NCI-H1694 treated with DMSO at 0.1 percent for 48 hours (cell line): ENCODE measurements at places on chromosomes 12 and 14.

GRCh38 chr12:16281157-16281556, 3.7 kb upstream of the SLC15A5 start:
- no peak for DNase-seq

GRCh38 chr14:75372260-75372659, 55.6 kb upstream of the JDP2 start:
- no peak for DNase-seq

DNA sequence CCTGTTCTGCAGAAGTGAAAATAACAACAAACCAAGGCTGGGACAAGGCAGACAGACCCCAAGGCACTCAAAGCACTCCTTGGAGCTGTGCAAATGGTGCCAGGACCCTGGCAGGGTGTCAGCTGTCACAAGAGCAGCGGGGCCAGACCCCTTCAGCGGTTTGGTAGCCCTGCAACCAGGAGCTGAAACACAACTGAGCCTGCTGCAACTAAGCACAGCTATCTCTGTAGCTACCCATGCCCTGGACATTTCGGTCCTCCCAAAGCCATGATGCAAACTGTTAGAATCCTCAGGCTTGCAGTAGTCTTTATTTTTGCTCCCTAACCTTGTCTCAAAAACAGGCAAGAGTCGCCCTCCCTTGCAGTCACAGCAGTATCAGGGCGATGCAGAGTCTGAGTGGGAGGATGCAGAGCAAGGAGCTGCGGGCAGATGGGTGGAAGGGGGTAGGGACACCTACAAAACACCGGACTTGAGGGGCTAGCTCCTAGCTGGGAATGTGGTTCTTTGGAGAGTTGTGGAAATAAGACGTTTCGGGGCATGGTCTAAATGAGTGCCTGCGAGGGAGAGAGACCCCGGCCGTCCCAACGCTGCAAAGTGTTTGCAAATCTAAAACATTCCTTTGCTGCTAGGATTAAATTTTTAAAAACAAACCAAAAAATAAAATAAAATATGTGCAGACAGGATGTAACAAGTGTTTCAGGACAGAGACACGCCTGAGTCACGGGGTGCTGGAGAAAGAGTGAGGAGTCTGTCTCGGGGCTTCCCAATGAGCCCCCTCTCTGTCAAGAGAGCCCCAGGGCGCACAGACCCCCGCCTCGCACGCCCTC, 1.0 kb downstream of the NUAK1 start:
- DNase-seq: no peak

- no peak for DNase-seq
Measured at GRCh38 chr14:96470331-96470730, 31.9 kb upstream of the PAPOLA start.

GRCh38 chr12:10363658-10363913, 26.3 kb downstream of the KLRK1 start:
- no peak for DNase-seq

DNA sequence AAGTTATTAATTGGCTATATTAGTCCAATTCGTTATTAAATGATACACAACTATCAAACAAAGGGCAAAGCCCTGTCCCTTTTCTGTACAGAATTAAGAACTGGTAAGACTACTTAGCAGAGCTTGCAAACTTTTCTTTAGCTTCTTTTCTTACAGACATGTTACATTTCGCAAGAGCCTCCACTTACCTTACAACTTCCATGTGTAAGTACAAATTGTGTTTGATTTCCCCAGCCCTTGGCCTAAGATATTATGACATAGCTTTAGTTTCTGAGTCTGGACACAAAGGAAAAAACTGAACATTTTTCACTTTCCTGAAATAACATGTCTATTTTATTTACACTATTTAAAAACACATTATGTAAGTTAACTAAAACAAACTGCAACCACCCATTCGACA, 1.7 kb downstream of the ATF7 start:
- DNase-seq: no peak

GRCh38 chr14:68268719-68269118, 449.1 kb downstream of the RAD51B start:
- no peak for DNase-seq

GRCh38 chr12:49808686-49809380, 19.4 kb downstream of the NCKAP5L start:
- DNase-seq: no peak

DNA sequence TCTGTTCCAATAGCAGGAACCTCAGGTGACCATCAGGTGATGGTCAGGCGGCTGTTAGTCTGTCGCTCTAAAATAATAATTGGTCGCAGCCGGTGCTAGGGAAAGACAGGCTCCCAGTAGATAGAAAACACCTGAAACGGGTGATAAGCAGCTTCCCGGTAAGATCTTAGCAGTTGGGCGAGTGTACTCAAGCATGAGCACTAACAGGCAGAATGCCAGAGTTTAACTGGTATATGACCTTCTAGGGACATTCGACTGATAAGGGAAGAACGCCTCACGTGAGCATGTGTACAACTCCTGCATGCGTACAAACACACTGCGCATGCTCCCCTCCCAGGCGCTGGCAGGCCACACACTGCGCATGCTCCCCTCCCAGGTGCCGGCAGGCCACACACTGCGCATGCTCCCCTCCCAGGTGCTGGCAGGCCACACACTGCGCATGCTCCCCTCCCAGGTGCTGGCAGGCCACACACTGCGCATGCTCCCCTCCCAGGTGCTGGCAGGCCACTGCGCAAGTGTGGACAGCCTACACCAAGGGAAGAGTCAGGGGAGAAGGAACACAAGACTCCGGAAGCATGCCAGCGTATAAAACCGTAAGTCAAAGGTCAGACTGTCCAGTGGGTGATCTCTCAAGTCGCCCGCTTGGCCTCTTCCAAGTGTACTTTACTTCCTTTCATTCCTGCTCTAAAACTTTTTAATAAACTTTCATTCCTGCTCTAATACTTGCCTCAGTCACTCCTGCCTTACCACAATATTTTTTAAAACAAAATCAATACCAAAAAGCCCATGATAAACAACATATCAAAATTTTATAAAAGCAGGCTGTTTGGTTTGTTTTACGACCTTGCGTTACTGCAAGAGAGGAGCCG, 24.5 kb downstream of the GPRC5D start:
- DNase-seq: peak; percentile 58

- peak; percentile 46 for DNase-seq
Measured at GRCh38 chr12:117328556-117329100, 32.8 kb downstream of the NOS1 start.

DNA sequence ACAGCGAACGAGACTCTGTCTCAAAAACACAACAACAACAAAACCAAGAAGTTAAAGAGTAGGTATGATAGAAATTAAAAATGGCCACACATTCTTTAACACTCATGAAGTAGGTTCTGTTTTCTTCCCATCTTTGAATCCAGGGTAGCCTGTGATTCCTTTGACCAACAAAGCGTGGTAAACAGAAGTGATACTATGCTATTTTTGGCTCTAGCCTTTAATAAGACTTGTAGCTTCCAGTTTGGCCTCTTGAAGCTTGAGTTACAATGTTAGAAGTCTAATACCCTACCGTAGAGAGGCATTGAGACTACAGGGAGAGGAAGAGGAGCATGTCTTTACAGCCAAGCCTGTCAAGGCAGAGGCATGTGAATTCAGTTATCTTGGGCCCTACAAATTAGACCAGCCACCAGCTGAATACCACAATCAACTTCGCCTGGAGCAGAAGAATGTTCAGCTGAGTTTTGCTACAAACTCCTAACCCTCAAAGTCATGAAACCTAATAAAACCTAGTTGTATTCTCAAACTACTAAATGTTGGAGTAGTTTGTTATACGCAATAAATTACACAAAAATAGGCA, 4.9 kb upstream of the NEMF start:
- DNase-seq: no peak

DNA sequence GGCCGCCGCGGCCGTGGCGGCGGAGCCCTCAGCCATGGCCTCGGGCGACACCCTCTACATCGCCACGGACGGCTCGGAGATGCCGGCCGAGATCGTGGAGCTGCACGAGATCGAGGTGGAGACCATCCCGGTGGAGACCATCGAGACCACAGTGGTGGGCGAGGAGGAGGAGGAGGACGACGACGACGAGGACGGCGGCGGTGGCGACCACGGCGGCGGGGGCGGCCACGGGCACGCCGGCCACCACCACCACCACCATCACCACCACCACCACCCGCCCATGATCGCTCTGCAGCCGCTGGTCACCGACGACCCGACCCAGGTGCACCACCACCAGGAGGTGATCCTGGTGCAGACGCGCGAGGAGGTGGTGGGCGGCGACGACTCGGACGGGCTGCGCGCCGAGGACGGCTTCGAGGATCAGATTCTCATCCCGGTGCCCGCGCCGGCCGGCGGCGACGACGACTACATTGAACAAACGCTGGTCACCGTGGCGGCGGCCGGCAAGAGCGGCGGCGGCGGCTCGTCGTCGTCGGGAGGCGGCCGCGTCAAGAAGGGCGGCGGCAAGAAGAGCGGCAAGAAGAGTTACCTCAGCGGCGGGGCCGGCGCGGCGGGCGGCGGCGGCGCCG, 381 bp downstream of the YY1 start:
- DNase-seq: no peak

GRCh38 chr12:127896661-127897060, 370.3 kb upstream of the TMEM132C start:
- no peak for DNase-seq

- no peak for DNase-seq
Measured at GRCh38 chr14:95577870-95578269, 43.0 kb downstream of the GLRX5 start.

GRCh38 chr14:70698288-70698687, 56.6 kb downstream of the TTC9 start:
- DNase-seq: no peak

GRCh38 chr14:69772082-69773017, 5.4 kb downstream of the SRSF5 start:
- no peak for DNase-seq

DNA sequence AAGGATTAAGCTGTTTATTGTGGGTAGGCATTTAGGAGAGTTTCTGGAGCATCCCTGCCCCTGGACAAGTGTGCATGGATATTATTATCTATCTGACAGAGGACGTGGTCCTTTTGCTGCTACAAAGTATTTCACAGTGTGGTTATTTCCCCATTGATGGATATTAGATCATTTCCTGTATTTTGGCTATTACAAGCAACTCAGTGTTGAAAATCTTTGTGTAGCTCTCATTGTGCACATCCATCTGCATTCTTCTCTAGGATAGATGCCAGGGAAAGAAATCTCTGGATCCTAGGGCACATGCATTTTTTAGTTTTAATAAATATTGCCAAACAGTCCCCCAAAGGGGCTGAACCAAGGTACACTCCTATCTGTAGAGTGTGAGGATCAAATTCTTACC, 154.3 kb upstream of the SRRM4 start:
- no peak for DNase-seq

GRCh38 chr12:54773593-54773992, 80.7 kb upstream of the MUCL1 start:
- no peak for DNase-seq

DNA sequence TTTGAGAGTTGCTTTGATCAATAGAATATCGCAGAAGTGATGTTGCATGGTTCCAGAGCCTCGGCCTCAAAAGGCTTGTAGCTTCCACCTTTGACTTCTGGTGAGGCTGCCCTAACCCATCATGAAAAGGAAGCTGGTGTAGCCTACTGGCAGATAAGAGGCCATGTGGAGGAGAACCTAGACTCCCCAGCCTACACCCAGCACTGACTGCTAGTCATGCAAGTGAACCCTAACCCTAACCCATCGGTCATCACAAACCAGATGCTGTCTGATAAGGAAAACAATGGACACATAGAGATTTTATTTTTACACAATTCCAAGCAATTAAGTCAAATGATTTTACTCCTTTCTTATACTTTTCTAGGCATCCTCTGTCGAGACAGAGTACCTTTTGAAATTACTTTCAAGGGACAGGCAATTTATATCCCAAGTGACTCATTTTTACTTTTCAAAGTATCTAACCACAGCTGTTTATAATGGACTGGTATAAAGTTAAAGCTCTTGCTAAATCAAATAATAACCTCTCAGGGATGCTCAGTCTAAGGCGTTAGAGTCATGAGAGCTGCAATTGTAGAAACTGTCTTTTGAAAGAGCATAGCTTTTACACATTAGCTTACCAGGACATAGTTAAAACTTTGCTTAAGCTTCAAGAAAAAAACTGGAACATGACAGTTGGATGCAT, 17.6 kb downstream of the PTPRB start:
- no peak for DNase-seq

- no peak for DNase-seq
Measured at GRCh38 chr12:49413796-49414195, 46.5 kb downstream of the SPATS2 start.

GRCh38 chr12:85835426-85836196, 598 bp downstream of the RASSF9 start:
- no peak for DNase-seq

GRCh38 chr12:52057638-52058576, 6.7 kb downstream of the NR4A1 start:
- DNase-seq: no peak

DNA sequence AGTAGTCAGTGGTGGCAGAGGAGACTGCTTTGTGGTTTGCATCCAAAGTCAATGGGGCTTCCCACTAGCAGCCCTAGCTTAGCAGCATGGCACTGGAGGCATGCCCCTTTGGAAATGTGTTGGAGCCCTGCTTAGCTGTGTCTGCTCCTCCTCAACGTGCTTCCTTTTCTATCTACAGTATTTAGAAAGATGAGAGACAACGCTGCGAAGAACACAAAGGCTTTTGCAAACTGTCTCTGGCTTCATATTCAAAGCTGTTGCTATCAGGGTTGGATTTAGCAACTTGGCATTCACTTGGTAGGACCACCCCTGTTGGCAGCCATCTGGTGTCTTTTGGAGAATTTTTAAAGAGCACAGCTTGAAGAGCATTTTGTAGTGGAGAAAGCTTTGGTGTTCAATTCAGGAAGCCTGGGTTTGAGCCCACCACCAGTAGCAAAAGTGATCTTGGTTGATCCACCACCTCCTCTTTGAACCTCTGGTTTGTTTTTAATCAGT, 82.1 kb upstream of the CCDC196 start:
- DNase-seq: no peak

GRCh38 chr12:6200256-6201212, at the start of gene CD9:
Gene CD9, plus strand, starts transcription at chr12:6200400. Its CDS starts 100 bp downstream, at chr12:6200500.
- peak; percentile 46 for DNase-seq

- peak; percentile 66 for DNase-seq
Measured at GRCh38 chr12:105740970-105741725, 397.6 kb downstream of the NUAK1 start.

DNA sequence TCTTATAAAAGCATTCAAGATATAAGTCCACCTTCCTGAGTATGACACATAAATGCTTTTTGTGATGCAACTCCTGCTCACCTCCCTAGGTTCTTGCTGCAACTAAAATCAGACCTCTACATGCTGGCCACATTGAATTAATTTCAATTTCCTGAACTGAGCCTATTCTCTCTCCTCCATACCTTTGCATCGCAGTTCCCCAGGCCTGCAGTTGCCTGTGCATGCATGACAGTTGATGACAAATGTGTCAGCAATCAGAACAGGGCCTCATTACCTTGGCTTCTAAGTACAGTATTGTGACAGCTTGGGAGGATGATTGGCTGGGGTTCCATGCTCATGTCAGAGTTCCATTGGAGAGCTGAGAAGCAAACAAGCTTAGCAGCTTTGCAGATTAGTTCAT, 3.9 kb upstream of the TM7SF3 start:
- DNase-seq: peak; percentile 70

GRCh38 chr12:43111608-43112007, 440.4 kb downstream of the ADAMTS20 start:
- no peak for DNase-seq
